Hematopoietic multipotent progenitor cell treated with erythropoietin and hydrocortisone succinate and interleukin-3 and kit ligand, for 8 days (in vitro differentiated cells): ENCODE measurements at places on chromosomes 6 and 20.

DNA sequence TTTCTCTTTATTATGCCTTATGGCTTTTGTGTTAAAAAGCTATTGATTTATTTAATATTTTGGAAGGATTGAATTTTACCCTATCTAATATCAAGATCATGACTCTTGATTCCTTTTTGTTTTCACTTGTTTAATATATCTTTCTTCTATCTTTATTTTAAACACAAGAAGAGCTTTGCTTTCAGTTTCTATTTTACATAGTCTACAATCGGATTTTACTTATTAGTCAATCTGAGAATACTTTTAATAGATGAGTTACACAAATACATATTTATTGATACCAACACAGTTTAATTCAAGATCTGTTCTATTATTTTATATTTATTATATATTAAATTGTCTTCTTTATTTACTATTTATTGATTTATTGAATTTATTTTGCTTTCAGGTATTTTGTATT, 218.8 kb downstream of the ESR1 start:
- DNase-seq, result no peak

DNA sequence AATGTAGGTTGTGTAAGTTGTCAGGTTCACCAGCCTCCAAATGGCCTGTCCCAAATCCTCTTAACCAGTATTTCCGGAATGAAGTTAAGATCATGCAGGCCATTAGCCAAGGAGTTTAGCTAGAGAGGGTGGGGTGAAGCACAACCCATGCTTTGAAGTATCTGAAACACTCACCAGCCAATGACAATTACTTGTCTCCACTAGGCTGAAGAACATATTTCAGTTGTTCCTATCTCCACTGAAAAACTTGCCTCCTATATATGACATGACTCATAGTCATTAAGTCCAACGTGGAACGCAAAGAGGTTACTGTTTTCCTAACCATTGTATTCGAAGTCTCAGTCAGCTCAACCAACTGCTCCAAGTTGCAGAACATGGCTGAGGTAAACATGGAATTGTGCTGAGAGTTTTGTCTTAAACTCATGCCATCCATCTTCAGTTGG, 37.4 kb upstream of the TNFAIP3 start:
- no peak for DNase-seq

DNA sequence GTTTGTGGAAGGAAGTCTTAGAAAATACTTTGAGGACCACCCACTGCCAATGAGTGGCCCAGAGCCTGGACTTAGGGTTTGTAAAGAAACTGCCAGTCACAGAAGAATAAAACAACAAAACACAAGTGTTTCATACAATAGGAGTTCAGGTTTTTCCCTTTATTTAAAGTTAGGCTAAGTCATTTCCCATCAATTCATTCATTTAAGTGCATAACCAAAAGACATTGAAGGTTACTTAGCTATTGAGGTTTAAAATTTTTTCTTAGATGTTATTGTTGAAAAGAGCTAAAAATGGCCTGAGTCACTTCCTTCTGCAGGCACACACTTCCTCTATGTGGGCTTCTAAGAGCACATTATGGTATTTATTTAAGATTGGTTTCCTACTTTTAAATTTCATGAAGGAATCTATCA, 54.2 kb downstream of the ARMC2 start:
- no peak for DNase-seq

GRCh38 chr6:10463491-10464481, 48.9 kb upstream of the TFAP2A start:
- no peak for DNase-seq

DNA sequence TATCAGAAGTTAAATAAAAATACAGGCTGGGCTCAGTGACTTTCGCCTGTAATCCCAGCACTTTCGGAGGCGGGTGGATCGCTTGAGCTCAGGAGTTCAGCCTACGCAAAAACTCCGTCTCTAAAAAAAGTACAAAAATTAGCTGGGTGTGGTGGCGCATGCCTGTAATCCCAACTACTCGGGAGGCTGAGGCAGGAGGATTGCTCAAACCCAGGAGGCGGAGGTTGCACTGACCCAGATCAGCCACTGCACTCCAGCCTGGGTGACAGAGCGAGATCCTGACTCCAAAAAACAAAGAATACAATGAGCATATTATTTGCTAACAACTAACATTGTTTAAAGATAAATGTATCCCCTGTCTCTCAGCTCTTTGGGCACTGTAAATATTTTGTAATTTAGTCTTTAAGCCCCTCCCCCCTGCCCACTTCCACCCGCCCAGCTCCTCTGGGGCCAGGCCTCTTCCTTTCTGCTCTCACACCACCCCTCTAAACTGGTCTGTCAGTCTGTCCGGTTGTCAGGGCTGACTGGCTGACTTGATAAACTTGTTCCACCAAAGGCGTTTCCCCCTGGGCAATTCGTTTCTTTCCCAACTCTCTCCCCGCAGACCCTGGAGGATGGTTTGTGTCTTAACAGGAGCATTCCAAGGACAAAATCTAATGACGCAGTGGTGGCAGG, 62.4 kb upstream of the QKI start:
- no peak for DNase-seq

- DNase-seq, result peak; percentile 34
These were observed 47.4 kb downstream of the LGSN start for GRCh38 chr6:63272397-63272796.

DNA sequence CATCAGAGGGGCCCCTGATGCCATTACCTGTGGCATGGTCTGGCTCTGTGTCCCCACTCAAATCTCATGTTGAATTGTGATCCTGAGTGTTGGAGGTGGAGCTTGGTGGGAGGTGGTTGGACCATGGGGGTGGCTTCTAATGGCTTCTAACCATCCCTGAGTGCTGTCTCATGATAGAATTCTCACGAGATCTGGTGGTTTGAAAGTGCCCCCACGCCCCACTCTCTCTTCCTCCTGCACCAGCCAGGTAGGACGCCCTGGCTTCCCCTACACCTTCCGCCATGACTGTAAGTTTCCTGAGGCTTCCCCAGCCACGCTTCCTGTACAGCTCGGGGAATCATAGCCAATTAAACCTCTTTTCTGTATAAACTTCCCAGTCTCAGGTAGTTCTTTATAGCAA, 14.9 kb downstream of the BHLHE23 start:
- DNase-seq, result no peak

DNA sequence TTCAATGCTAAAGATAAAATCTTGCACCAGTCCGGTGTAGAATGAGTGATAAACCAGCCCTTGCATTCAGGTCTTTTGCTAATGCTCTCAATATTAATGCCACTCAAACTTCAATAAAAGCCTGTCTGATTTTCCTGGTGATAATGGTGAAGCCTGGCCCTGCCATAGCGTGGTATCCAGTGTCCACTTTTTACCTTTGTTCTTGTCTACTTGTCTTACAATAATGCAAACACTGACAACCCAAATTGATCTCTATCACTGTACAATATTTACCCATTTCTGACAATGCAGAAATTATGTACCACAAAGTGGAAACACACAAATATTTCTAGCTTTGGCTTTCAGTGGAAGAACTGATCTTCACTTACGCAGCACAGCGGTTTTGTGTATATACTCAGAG, 189.1 kb downstream of the ZDHHC14 start:
- no peak for DNase-seq
